ENCODE measurements at places on chromosomes 16 and 17. TPM values are rescaled to one million over a fixed set of nuclear protein-coding genes. Genes with fewer than 3 reads are reported as not detected.

- no peak for DNase-seq
These were observed 26.3 kb upstream of the DOC2B start for GRCh38 chr17:207775-208174.

The EPOP gene
- 1.7 TPM for polyA plus RNA-seq

The DNAAF1 gene
- polyA plus RNA-seq = 5.2 TPM

The PLCG2 gene
- 10.3 TPM for polyA plus RNA-seq

DNA sequence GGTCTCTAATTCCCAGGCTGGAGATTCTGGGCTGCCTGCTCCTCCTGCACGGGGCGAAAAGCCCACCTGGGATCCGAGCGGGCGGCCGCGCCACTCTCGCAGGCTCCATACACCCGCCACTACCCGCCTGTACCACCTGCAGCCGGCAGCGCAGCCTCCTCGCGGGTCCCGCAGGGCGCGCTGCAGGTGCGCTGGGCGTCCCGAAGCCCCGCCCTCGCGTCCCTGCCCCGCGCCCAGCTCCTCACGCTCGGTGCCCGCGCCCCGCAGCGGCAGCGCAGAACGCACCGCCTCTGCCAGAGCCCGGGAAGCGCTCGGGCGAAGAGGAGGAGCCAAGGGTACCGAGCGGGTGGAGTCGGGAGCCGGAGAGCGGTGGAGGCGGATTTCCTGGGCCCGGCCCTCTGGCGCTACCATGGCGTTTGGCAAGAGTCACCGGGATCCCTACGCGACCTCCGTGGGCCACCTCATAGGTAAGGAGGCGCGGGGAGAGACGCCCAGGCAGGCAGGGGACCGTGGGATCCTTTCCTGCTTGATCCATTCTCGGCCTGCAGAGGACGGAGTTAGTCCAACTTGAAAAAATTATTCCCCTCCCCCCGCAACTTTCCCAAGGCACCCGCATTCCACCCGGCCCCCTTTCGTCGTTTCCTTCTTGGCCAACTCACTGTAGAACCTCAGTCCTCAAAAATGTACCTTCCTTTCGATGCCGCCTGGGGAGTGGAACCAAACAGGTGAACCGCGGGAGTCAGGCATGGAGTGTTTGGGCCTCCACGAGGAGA lies at the start of gene TOM1L1:
TOM1L1 (plus strand) TSS at position 396 of the 773 bp plus-strand sequence; CDS start at position 410, 14 bp downstream.
- DNase-seq = peak; percentile 83

GRCh38 chr16:997440-998051 lies 16.0 kb downstream of the SOX8 start:
- DNase-seq = no peak

DNA sequence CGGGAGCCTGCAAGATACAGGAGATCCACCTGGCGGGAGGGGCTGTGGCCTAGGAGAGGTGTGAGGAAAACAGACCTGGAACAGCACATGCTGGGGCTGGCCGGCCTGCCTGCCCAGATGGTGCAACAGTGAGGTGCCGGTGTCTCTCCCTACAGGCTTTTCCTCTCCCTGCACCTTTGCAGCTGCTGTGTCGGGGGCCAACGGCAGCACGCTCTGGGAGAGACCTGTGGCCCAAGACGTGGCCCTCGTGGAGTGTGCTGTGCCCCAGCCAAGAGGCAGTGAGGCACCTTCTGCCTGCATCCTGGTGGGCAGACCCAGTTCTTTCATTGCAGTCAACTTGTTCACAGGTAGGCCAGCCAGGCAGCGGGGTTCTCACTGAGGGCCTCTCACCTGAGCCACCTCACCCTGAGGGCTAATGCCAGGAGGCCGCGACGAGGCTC lies 15.9 kb downstream of the RGS11 start:
- no peak for DNase-seq

The KCNG4 gene
- polyA plus RNA-seq = 0.04 TPM

GRCh38 chr16:59611556-59611955 lies 877.4 kb upstream of the GOT2 start:
- no peak for DNase-seq

The CCL17 gene
- 0.43 TPM for polyA plus RNA-seq

Data from left lung (tissue), 14 donors.